ENCODE measurements at places on chromosomes 5 and 9.

- no peak for DNase-seq
These were observed 706.7 kb upstream of the PTPRD start for GRCh38 chr9:11319538-11319937.

- DNase-seq = no peak
These were observed 198.7 kb downstream of the C9orf50 start for GRCh38 chr9:129422032-129422842.

GRCh38 chr9:32787816-32788215 is 4.5 kb downstream of the TMEM215 start:
- no peak for DNase-seq

GRCh38 chr9:128123451-128124080 is 4.0 kb downstream of the PTGES2 start:
- no peak for DNase-seq

- DNase-seq = no peak
These were observed 2125.4 kb upstream of the WWC1 start for GRCh38 chr5:166166071-166166470.

- no peak for DNase-seq
These were observed 21.7 kb downstream of the FAT2 start for GRCh38 chr5:151569132-151570046.

- DNase-seq = no peak
These were observed 326.3 kb downstream of the SLCO4C1 start for GRCh38 chr5:101969742-101970141.

DNA sequence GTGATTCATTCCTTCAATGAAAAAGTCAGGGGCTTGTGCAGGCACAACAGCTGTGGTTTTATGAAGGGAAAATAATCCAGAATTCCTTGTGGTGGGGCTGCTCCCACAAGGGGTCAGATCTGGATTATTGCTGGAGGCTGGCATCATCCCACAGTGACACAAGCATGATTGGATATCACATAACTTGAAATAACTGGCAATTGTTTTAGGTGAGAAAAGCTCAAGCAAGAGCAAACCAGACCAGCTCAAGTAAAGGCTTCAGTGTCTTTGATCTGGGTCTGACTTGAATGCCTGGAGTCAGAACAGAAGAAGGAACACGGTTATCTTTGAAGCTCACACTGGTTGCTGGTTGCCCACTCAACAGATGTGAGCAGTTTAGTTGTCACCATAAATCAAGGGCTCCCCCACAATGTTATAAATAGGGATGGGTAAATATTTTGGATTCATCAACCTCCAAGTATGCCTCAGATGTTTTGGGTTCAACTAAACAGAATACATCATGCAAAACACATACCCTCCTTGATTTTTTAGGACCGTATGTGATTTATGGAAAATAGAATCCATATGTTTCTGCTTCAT is 3.1 kb upstream of the ZNF474 start:
- no peak for DNase-seq

DNA sequence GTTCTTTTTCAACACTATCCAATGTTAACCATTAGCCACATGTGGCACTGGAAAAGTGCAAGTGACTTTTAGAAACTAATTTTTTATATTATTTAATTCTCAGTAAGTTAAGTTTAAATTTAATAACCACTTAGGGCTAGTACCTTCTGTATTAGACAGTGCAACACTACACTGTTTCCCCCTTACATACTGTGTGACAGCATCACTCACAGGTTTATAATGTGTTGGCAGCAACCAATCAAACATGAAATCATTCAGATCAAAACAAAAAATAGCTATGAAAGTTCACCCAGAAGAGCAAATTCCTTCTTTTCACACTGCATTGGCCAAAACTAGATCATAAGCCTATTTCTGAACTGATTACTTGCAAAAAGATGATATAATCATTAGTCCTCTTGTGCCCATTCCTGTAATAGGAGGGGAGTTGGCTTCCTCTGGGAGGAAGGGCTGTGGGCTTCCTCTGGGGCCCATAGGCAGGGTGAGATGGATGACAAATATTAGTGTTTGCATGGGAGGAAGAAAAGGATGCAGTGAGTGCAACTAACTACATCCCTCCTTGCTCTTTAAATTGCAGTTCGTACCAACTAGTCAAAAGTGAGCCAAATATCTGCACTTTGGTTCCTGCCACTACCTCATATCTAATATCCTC is 708.1 kb upstream of the RGMB start:
- DNase-seq = no peak

DNA sequence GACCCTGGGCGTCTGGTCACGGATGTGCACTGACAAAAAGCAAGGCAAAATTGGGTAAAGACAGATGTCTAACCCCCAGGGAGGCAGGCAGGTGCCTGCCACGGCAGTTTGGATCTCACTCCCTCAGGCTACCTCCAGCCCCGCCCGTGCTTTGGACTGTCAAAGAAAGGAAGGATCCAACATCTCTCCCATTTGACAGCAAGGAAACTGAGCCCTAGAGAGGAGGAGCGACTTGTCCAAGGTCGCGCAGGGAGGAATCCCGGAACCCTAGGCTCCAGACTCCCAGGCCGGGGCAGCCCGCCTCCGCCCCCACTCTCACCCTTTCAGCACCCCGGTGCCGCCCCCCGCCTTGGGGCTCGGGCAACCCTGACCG is 376 bp downstream of the GOLGA1 start:
- no peak for DNase-seq

GRCh38 chr5:131305906-131306305 is 42.1 kb downstream of the CDC42SE2 start:
- no peak for DNase-seq

DNA sequence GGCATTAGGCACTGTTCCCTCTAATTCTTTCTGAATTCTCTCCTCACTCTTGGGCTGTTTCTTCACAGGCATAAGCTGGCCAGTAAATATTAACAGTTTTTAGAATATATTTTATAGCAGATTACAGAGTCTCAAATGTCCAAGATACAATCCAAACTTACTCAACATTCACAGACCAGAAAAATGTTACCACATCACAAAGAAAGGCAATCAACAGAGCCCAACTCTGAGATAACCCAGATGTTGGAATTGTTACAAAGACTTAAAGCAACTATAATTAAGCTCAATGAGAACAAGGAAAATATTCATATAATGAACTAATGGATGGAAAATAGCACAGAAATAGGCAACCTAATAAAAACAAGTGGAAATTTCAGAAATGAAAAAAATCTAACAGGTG is 401.1 kb upstream of the RGMB start:
- DNase-seq = no peak

DNA sequence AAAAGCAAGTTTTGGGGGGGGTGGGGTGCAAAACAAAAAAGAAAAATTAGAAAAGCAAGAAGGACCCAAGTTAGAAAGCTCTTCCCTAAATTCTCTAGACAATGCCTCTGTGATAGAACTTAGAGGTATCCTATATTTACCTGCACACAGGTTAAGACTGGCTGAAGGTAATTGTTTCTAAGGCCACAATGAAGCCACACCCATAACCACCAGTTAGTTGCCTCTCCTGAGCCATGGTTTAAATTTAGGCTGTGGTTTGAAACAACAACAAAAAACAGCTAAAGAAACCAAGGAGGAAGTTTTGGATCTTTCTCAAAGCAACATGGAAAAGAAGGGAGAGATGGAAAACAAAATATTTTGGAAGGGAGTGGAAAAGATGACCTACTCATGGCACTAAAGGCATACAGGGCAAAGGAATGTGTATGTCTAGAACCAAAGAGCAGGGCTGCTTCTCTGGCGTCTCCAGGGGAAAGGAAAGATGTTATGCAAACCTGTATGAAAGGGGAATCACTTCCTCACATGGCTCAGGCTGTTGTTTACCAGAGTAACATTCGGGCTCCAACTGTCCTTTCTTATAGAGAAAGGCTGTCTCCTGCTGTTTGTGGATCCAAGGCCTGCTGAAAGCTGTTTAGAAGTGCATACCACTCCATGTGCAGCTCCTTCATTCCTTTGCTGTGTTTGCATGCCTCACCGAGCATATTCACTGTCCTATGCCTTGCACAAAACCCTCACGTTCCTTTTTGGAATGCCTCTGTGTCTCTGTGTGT is 408.9 kb upstream of the MPDZ start:
- no peak for DNase-seq

GRCh38 chr5:115243412-115243811 is 19.3 kb downstream of the PGGT1B start:
- DNase-seq = no peak

- no peak for DNase-seq
These were observed 3.1 kb downstream of the CETN3 start for GRCh38 chr5:90406466-90406865.

DNA sequence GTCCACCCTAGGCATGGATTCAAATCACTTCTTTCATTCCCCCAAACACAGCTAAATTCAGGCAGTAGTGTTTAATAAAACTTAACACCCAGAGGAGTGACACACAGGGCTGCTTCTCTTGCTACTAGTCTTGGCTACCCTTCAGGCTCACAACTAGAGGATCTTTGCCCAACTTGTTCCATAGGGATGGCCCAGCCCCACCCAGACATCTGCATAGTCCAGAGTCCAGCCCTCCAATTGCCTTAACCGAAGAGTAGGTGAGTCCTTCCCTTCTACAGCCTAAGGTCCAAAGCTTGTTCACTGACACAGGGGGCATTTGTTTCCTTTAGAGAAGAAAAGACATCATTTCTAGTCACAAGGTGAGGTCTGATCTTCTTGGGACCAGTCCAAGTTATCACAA is 15.2 kb upstream of the RXFP3 start:
- DNase-seq = no peak

GRCh38 chr9:86978922-86979474 is 31.7 kb upstream of the GAS1 start:
- DNase-seq = no peak

DNA sequence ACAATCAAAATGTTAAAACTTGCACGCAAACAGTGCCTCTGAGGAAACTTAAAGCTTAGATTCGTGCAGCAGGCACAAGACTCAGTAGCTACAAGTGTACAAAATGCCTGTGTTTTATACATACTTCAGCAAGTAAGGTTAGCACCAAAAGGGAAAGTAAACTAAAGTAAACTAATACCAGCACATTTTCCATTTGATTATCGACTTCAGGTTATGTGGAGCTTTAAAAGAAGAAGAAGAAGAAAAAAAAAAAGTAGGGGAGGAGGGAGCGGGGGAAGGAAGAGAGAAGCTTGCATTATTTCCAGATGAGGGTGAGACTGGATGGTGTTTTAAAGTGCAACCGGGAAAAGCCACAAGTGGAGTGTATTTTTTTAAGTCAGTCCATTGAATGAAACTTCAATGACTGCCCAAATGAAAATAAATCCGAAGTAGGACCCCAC is 596 bp upstream of the ADAMTS6 start:
- no peak for DNase-seq

GRCh38 chr5:15354021-15354420 is 146.0 kb upstream of the FBXL7 start:
- DNase-seq = no peak

DNA sequence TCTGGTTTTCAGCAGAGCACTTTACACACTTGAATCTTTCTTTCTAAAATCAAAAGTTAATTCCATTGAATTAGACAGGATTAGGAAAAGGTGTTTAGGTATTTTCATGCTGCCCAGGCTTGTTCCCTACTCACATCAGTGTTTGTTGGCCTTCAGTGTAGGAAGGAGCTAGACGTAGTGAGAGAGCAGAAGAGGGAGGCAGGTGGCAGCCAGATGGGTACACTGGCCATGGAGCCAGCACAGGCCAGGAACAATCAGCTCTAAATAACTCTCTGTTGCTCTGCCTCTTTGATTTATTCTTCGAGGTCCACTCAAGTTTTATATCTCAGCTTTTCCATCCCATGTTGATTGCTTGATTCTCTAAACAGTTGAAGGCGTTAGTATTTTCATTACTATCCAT is 529.6 kb downstream of the PSAT1 start:
- DNase-seq = no peak

DNA sequence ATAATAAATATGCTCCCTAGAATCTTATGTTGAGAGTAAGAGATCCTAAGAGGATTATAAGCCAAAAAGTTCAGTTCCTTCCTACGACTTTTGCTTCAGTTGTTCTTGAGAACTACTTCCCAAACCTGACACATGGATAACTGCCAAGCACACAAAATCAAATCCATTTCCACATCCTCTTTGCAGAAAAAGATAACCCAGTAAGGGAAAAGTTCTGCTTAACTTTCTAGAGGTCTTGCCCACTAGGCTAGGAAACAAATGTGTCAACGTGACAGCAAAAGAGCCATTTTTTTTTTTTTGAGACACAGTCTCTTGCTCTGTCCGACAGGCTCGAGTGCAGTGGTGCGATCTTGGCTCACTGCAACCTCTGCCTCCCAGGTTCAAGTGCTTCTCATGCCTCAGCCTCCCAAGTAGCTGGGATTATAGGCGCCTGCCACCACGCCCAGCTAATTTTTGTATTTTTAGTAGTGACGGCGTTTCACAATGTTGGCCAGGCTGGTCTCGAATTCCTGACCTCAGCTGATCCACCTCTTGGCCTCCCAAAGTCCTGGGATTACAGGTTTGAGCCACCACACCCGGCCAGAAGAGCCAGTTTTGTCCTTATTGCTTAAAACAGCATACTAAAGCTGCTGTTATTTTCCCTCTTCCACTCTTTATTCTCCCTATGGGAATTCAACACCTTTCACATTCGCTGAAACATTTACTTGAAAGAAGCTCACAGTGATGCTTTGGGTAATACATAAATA is 24.2 kb downstream of the CSNK1A1 start:
- no peak for DNase-seq

GRCh38 chr9:136995772-136996311 is 526 bp downstream of the CLIC3 start:
- no peak for DNase-seq
